Posterior vena cava (tissue), 2 donors: ENCODE measurements at places on chromosomes 2 and 18. TPM values are rescaled to one million over a fixed set of nuclear protein-coding genes. Genes with fewer than 3 reads are reported as not detected.
A peak's percentile ranks its signal among the peaks of the same experiment; 100 is the strongest.

DNA sequence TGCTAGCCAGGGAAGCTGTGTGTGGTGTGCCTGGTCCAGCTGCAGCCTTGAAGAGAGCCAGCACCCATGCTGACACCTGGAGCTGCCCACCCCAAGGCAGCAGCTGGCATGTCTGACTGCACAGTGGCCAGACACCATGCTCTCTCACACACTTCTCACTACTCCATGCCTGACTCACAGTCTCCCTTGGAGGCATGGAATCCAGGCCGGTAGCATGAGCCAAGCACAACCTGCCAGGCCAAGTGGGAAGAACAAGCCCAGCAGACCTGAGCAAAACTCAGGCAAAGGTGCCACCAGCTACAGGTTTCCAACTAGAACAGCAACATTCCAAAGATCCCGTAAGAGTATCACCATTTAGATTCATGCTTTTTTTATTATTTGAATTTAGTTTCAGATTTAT is 625.3 kb upstream of the LRRTM4 start:
- no peak for DNase-seq

- peak; percentile 25 for DNase-seq
These were observed 133.3 kb downstream of the ALPK2 start for GRCh38 chr18:58495634-58496033.

Gene HOXD13
- total RNA-seq = not detected

DNA sequence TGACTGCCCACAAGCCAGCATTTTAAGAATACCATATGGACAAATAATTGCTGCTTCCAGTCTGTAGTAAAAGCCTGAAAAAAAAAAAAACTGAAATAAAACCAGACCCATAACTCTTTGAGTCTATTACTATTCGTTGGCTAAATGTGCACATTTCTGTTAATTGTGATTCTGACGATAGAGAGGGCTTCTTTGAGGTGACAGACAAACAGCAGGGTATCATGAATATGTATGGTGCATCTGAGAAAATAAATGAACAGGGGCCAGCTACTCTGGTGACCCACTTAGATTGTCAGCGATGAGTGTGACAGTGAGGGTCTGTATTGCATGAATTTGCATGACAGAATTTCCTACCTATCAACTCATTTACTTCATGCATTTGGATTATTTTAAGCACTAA is 427.8 kb upstream of the SOX11 start:
- no peak for DNase-seq

Gene FBXO36
- 2.6 TPM for total RNA-seq

Gene TNFRSF11A
- 7.2 TPM for total RNA-seq

DNA sequence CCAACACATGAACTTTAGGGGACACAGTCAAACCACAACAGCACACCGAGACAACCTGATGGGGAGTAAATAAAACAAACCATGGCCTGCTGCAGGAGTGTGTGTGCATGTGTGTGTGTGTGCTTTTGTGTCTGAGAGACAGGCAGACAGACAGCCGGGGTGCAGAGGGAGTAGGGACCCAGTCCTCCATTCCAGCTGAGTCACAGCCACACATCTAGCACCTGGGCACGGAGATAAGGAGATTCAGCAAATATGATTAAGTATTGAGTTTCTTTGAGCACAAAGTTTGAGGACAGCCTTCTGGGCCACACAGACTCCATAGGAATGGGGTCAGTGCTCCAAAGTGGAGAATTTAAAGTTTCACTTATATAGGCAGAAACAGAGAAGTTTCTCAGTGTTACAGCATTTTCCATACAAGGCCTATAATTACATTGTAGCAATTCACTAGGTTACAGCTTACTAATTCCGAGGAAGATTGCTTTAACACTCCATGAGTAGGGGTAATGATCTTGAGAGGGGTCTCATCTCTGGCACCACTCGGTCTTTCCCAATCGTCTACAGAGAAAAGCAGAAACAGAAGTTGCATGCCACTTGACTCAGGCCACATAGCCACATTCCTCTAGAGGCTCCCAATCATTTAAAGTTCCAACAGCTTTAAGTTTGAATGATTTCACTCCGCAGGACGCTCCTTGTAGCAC is 30.8 kb upstream of the PRLH start:
- no peak for DNase-seq

Gene CYP1B1
- 90.9 TPM for total RNA-seq

Gene DNER
- 1.1 TPM for total RNA-seq

GRCh38 chr2:27884601-27885000 is 5.6 kb downstream of the RBKS start:
- DNase-seq = no peak

Gene CHRNG
- total RNA-seq = not detected

DNA sequence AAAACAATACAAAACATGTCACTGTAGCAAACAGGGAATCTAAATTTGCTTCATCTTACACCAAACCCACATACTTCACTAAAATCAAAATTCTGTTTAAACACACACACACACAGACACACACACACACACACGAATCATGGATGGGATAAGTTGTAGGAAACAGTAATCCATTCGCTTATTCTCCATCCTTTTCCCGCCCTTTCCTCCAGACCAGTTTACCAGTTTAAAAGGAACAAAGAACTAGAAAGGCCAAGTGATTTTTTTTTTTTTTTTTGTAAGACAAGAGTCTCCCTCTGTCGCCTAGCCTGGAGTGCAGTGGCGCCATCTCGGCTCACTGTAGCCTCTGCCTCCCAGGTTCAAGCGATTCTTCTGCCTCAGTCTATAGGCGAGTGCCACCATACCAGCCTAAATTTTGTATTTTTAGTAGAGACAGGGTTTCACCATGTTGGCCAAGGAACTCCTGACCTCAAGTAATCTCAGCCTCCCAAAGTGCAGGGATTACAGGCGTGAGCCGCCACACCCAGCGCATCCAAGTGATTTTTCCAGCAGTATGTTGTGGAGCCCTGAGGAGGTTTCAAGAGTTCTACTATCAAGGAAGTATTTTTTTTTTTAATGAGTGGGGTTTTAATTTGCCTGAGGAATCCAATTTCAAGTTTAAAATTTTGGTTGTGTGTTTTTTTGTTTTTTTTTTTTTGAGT is 5.7 kb downstream of the PSME4 start:
- no peak for DNase-seq

DNA sequence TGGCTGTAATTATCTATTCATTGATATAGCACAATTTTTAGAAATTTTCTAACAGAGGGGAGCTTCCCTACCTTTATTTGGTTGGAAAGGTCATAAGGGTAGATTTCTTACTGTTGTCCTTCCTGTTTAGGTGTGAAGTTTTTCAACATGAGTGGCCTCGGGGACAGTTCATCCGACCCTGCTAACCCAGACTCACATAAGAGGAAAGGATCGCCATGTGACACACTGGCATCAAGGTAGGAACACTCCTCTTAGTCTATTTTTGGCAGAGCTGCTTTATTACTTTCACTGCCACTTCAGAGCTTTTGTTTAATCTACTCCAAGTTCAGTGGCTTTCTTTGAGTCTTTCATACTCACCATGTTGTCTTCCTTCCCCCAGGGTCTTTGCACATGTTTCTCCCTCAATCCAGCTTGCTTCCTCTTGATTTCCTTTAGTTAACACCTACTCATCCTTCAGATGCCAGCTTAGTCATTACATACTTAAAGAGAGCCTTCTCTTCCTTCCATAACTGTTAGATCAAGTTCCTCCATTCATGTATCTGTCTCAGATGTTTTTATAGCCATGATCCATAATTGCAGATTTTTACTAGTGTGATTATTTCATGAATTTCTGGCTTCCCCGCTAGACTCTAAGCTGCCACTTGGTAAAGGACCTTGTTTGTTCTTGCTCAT is 134.5 kb downstream of the PTRHD1 start:
- DNase-seq = no peak

- DNase-seq = no peak
These were observed 903 bp downstream of the KCNG3 start for GRCh38 chr2:42492691-42493467.

GRCh38 chr2:24375349-24376087 is 15.2 kb upstream of the ITSN2 start:
- no peak for DNase-seq

Gene CYRIA
- 22.3 TPM for total RNA-seq

- DNase-seq = no peak
These were observed 65.4 kb upstream of the HNRNPA3 start for GRCh38 chr2:177147093-177147694.

Gene GALNT14
- 1.1 TPM for total RNA-seq

- no peak for DNase-seq
These were observed 26.5 kb upstream of the KCNS3 start for GRCh38 chr2:17851731-17852585.

DNA sequence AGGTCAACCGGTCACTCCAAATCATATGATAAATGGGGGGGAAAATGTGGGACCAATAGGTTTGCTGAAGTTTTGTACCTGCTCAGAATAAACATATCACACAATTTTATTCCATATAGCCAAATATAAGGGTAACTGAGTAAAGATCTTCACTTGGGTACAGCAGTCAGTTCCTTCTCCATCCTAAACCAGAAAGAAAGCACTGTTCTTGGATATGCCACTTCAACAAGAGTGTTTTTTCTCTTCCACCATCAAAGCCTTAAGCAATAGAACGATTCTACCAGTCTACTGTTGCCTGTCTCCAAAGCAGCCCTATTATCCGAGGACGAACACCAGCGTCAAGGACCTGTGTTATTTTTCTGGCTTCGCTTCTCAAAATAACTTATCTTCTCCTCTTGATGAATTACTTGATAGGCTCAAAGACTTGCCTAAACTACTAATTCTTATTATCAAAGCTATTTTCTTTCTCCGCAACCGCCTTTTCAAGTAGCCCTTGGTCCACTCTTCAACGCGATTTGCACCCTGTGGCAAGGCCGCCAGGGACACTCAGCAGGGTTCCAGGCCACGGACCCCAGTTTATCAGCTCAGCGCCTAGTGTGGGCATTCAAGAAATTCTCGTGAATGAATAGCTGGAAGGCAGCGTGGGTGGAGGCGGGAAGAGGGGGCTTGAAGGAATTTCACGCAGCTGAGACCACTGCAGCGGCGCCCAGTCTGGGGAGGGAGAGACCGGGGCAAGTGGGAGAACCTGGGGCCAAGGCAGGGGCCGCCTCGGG is 646 bp downstream of the ALS2 start:
- DNase-seq = no peak

Gene ABCB6
- total RNA-seq = 16.0 TPM

DNA sequence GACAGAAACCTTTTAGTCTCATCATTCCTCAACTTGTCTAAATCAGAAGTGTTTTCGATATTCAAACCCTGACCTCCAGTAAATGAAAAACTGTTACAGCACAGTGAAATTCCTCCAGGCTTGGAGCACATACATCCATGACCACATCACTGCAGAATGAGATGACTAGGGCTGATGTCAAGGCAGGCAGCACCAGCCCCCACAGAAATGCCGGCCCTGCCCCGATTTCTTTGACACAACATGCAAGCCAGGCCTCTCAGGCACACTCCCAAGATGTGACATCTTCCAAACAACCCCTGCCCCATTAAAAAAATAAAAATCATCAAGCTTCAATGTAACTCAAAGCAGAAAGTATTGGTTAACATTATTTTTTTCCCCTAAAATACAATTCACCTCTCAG is 103.3 kb downstream of the CTAGE1 start:
- peak; percentile 89 for DNase-seq

DNA sequence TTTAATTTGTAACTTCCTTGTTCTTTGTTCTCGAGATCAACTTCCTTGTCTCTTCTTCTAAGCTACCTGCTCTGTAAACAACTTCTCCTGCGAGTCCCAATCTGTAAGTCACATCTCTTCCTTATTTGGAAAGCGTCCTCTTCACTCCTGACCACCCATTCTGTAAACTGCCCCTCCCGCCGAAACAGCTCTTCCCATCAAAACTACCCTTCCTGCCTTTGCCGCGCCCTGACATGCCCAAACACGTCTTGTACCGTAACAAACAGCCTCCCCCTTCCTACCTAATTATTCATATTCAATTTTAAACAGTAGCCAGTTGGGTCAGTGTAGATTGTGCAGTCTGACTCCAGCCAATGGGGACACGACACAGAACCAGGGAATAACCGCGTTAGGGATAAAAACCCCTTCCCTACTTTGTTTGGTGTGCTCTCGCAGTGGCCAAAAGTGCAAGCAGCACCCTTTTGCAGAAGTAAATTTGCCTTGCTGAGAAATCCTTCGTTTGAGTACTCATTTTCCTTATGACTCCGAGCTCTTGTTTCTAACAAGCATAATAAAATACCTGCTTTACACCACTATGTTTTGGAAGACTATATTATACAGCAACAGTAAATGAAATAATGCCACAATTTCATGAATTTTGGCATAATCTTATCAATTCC is 39.8 kb downstream of the PIAS2 start:
- DNase-seq = no peak
